ENCODE measurements at places on chromosomes 11 and 22.

DNA sequence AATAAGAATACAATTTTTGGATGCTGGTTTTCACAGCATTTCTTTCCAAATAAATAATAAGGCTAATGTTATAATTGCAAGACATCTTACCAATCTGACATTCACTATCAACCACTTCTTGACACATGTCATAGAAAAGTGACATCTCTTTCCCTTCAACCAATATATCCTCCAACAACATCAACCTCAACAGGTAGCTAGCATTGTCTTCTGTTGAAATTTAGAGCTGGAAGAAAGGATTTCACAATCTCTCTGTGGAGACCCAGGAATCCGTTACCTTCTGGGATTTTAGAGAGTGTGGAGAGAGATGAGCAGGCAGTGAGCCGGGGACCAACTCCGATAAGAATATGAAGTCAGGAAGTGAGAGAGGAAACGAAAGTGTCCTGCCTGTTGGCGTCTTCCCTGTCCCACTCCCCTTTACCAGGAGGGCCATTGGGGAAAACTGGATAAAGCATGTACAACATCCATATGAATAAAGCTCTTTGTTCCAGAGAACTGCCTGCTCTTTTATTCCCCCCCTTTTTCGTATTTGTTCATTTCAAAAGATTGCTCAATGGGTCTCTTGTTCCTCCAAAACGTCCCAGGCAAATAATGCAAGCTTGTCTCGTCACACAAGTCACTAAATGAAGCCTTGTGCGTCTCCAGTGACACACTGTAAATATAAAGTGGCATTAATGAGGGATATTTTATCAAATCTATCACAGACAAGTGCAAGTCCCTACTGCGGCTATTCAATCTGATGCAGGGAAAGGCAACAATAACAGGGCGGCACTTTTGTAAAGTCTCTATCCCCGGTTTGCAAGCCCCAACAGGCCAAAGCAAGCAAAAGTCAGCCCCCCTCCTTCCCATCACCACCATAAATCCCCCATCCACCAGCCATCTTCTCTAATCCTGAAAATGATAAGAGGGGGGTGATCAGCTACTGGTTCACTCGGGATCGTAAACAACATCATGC is 3.4 kb downstream of the CADM1 start:
- no peak for DNase-seq

GRCh38 chr11:38460896-38461295 is 1862.9 kb upstream of the RAG2 start:
- DNase-seq = peak; percentile 56

DNA sequence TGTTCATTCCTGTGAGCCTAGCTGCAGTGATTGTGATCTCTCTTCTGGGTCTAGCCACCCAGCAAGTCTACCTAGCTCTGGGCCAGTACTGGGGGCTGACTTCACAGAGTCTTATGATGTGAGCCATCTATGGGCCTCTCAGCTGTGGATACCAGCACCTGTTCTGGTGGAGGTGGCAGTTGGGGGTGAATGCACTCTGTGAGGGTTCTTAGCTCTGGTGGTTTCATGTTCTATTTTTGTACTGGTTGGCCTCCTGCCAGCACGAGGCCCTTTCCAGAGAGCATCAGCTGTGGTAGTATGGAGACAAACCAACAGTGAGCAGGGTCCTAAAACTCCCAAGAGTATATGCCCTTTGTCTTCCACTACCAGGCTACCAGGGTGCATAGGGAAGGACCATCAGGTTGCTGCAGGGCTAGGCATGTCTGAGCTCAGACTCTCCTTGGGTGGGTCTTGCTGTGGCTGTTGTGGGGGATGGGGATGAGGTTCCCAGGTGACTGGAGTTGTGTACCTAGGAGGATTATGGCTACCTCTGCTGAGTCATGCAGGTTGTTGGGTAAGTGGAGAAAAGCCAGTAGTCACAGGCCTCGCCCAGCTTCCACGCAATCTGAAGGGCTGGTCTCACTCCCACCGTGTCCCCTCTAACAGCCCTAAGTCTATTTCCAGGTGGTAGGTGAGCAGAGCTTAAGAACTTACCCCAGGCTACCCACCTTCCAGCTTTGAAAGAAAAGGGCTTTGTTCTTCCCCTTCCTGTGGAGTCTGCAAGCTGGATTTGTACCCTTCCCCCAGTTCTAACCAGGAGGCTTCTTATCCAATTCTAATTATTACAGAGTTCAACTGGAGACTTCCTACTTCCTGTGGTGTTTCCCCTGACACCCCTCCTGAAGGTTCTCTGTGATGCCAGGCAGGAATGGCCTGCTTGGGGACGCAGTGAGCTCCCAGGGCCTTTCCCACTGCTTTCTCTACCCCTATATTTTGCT is 250.7 kb downstream of the LUZP2 start:
- DNase-seq = no peak

DNA sequence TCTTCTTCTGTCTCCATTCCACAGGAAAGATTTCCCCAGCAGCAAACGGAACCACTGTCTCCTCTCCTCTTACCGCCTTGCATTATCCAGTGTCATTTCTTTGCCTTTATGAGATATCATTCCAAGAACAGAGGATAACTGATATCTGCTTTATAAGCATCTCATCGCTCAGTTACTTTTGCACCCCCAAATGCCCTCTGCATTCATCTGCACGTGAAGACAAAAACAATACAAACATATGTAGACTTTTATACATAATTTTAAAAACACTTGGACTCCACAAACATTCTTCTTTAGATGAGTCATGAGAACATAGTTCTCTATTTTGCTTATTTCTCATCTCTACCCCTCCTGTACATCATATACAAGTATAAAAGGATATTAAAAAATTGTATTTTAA is 512 bp upstream of the OR51T1 start:
- DNase-seq = no peak

DNA sequence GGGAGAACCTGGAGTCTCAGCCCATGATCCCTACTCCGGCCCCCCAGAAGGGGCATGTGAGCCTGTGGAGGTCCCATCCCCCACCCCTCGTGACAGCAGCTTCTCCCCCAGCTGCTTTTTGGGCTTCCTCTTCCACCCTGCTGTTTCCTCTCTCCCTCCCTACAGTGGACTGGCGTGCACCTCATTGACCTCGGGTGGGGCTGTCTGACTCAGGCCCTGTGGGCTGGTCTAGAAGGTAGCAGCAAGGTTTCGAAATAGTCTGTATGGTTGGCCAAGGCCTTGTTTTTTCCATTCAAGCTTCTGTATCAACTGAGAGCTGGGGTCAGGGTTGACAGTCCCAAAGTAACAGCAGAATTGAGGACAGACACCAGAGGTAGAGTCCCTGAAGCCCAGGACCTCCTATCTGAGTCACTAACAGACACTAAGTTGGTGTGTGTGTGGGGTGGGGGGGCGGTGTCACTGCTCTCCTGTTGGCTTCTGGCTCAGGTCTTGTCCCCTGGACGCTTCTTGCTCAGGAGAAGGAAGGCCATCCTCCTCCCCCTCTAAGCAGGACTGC is 7.7 kb downstream of the SLC37A2 start:
- no peak for DNase-seq

DNA sequence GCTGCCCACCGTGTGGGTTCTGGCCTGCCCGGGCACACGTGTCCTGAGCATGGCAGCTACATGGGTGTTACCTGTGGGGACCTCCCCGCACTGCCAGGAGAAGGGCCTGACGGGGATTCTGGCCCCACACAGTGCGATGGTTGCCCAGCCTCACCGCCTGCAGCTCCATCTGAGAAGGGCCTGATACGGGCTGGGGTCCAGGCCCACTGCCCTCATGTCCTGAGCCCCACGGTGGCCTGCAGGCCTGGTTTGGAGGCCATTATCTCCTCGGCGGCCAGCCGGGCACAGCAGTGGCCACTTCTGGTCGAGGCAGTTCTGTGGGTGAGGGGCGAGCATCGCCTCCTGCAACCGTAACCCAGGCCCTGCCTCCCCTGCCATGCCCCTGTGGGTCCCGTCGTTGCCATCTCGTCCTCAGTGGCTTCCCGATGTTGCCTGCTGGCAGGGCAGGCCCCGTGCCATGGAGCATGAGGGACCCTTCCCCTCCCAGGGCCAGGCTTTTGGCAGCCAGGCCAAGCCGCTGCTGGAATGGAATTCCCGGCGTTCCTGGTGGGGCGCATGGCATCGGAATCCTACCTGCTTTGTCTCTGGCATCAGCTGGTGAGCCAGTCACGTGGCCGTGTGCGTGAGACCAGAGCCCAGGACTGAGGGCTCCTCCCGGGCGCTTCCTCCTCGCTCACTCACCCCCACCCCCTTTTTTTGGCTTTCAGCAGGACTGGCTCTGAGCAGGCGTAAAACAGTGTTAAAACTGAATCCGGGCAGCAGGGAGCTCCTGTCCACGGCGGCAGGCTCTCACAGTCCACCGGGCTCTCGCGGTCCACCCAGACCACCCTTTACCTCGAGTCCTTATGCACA is 71.9 kb upstream of the PPARA start:
- peak; percentile 91 for DNase-seq

- no peak for DNase-seq
Measured at GRCh38 chr11:8281266-8281665, 17.6 kb upstream of the LMO1 start.

GRCh38 chr22:30572840-30573593 is 1.4 kb downstream of the GAL3ST1 start:
- DNase-seq = no peak

- no peak for DNase-seq
Measured at GRCh38 chr11:38014405-38014804, 1416.4 kb upstream of the RAG2 start.

DNA sequence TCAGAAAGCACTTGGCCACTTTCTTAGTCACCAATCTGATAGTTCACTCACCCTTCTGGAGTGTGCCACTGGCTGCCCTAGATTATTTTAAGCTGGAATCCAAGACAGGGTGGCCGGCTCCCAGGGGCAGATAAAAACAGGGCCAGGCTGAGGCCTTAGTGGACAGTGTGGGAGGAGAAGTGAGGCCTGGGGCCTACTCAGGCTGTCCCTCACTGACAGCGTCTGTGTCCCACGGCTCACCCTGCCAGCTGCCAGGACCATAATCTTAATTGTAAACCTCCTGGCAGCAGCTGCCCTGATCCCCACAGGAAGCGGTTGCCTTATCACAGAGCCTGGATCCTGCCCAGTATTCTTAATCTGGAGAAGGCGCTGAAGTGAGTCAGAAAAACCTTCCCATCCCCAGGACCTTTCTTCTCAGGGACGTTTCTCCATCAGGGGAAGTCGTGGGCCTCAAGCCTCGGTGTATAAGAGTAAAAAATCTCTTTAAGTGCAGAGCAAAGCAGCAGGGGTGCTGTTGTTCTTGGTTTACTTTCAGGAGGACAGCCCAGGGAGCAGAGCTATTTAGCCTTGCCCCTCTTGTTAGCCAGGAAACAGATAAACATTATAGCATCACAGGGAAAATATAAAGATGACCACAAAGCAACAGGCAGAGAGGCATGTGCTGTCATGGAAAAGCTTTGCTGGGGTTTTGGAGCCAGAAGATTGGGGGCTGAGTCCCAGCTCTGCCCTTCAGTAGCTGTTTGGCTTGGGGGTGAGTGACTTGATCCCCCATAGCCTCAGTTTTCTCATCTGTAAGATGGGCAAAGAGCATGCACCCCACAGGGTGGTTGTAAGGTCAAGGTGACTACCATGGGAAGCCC is 39.6 kb downstream of the TSPAN18 start:
- no peak for DNase-seq

- no peak for DNase-seq
Measured at GRCh38 chr11:27699242-27699925, 871 bp downstream of the BDNF start.

- DNase-seq = no peak
Measured at GRCh38 chr11:8631395-8632118, 37.5 kb upstream of the STK33 start.

DNA sequence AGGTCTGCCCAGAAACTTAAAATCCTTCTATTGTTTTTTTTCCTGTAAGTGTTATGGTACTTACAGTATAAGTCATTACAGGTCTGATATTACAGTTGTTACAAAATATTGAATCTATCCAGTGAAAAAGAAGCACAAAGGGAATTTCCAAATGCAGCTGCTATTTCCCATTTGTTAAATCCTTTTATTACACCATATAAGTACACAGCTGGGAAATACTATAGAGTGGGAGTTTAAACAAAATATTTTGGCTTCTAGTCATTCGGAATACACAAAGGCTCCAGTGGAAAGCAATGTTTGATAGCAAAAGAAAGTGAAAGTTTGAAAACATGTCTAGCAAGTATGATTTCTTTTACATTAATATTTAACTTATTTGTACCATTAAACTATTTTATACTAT is 18.0 kb downstream of the SOX6 start:
- no peak for DNase-seq

DNA sequence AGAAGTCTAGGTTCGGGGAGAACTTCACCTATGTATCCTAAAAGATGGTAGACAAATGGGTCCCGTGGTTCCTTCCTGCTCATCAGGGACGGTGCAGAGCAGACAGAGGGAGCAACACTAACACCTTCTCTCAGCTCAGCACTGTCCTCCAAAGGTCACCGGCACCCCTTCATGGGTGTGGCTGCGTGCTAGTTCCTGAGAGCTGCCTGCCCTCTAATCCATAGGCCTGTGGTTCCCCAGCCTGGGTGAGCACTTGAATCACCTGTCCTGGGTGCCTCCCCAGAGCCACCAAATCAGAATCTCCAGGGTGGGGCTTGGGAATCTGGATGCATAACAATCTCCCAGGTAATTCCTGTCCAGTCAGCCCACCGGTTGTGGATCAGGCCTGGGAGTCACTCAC is 113.9 kb upstream of the TMEM45B start:
- DNase-seq = no peak

GRCh38 chr11:95337175-95337957 is 106.4 kb upstream of the SESN3 start:
- no peak for DNase-seq

GRCh38 chr22:50318698-50319411 is 8.0 kb downstream of the DENND6B start:
- DNase-seq = no peak

- no peak for DNase-seq
Measured at GRCh38 chr22:42693763-42694683, 26.6 kb downstream of the A4GALT start.

- no peak for DNase-seq
Measured at GRCh38 chr11:24645563-24645962, 148.7 kb downstream of the LUZP2 start.

DNA sequence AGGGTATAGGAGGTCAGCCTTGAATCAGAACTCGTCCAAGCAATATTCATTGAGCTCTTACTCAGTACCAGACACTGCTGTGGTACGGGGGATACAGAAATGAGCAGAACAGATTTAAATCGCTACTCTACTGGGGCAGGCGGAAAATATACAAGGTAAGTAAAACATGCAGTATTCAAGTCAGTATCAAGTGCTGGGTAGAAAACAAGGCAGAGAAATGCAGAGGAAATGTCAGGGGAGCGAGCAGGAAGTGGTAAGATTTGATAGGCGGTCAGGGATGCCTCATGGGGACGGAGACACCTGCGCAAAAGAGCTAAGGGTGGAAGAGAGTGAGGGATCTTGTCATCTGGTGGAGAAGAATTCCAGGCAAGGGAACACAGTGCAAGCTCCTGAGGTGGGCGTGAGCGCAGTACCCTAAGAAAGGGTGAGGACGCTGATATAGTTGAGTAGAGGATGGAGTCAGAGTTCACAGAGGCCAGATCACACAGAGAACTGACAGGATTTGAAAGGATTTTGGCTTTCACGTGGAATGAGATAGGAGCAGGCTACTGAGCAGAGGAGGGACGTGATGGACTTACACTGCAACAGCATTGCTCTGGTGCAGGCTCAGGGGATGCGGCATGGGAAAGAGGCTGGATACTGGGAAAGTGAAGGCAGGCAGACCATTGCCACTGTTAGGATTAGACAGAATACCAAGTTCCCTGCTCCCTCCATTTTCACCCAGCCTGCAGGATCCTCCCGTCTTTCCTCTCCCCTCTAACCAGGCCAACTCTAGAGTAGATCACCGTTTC is 35.8 kb downstream of the SC5D start:
- no peak for DNase-seq
